T follicular helper cell (primary cell): ENCODE measurements at places on chromosomes 7 and 10.

- no peak for DNase-seq
Observed at GRCh38 chr7:105985229-105985628, 22.2 kb downstream of the CDHR3 start.

DNA sequence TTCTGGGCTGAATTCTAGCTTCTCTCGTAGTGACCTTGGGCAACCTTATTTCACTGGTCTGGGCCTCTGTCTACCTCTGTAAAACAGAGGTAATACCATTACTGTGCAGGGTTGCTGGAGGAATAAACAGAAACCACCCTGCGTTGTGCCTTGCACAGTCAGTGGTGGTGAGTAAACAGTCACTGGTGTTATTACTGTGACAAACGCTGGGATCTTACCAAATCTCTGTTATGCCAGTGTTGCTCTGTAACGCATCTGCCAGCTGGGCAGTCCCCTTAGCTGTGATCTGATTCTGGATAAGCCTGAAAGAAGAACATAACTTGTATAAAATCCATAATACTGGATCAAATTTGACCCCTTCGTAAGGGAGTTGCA is 49.4 kb downstream of the NOD1 start:
- DNase-seq: no peak

GRCh38 chr10:25257646-25258045 is 82.8 kb downstream of the GPR158 start:
- no peak for DNase-seq

DNA sequence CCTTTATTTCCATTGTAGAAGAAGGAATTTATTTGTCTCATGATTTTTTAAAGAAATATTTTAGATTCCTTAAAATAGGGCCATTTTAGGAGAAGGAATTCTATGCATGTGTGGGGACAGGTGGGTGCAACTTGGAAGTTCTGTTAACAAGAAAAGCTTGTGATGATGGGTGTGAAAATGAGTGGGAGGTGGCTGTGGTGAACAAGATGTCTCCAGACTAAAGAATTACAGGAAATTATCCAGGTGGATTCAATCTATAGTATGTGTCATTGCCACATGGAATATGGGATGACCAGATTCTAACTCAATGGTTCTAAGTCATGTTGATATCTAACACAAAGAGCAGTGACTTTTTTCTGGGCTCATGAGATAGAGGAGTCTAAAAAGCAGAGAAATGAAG is 229.6 kb upstream of the IGFBP3 start:
- no peak for DNase-seq

DNA sequence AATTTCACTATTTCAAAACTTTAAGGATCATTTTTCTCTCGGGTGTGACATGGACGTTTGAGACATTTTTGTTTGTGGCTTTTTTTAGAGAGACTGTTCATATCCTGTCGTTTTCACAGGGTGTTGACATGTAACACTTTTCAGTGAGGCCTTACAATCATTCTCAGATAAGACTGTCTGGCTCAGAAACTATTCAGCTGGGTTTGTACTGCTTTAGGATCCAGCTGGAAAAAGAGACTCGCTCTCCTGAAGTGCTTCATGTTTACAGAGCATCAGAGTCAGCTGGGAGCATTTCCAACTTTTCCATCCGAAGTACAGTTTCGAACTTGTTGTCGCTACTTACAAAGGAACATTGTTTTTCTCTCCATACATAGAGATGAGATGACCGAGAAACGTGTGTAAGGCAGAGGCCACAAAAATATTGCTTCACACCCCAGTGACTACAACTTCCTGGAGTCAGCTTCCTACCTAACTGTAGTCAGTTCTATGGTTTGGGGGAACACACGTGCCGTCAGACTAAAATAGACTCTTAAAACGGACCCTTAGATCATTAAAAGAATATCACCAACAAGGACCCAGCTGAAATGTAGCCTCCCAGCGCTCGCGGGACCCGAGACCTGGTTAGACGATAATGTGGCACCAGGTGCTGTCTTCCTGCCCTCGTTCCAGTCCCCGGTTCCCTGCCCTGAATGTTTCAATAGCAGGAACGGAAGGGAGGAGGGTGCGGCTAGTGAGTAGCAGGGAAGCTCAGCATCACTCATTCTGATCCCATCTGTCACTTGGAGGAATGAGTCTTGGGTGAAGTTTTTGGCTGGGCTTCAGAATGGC is 78.0 kb downstream of the MKI67 start:
- DNase-seq: no peak

GRCh38 chr7:29384277-29384676 is 179.4 kb upstream of the PRR15 start:
- no peak for DNase-seq

GRCh38 chr7:123131961-123132360 is 67.8 kb downstream of the SLC13A1 start:
- no peak for DNase-seq

DNA sequence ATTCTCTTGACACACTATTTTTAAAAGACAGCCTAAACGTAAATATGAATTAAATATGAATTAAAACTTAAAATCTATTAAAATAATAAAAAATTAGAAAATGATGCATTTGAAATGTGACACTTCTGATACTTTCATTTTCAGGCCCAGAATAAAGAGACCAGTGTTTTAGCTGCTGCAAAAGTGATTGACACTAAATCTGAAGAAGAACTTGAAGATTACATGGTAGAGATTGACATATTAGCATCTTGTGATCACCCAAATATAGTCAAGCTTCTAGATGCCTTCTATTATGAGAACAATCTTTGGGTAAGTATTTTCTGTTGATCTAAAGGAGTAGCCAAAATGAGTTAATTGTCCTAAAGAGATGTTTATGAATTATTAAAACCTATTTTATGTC is 23.6 kb downstream of the SLK start:
- no peak for DNase-seq

GRCh38 chr7:120600607-120601006 is 257.3 kb downstream of the TSPAN12 start:
- DNase-seq: no peak

DNA sequence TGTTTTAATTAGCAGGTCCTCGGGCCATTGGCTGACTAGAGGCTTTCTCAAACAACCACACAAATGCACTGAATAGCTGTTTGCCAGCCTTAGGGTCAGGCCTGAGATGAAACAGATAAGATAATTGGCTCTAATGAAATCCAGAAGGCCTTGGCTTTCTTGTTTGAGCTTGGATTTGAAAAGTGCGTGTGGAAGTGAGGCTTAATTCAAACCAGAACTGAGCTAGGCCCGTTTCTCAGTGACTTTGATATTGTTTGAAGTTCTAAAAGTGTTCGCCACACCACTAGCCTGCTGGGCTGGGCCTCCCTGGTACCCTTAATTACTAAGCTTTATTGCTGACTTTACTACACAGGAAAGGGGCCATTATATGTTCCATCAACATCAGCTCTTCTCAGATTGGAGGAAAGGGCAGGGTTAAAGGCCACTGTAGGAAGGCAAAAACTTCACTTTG is 270.6 kb downstream of the TWIST1 start:
- DNase-seq: no peak

GRCh38 chr7:108038986-108039385 is 36.0 kb upstream of the LAMB1 start:
- no peak for DNase-seq

- no peak for DNase-seq
Observed at GRCh38 chr10:131082991-131083481, 228.5 kb downstream of the TCERG1L start.

GRCh38 chr10:26095781-26096180 is 120.8 kb upstream of the GAD2 start:
- DNase-seq: no peak

DNA sequence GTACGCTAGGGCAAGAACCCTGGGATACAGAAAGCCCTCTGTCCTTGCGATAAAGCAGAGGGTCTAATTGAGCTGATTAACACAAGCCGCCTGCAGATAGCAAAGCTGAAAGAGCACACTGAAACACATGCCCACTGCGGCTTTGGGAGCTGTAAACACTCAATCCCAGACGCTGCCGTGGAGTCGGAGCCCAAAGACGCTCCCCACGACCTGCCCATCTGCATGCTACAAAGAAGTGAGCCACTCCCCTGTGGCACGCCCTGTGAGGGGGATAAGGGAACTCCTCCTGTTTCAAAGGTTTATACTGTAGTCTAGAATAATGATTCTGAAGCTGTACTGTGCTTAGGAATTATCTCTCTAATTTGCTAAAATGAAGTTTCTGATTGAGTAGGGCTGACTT is 985.6 kb upstream of the GHITM start:
- no peak for DNase-seq

DNA sequence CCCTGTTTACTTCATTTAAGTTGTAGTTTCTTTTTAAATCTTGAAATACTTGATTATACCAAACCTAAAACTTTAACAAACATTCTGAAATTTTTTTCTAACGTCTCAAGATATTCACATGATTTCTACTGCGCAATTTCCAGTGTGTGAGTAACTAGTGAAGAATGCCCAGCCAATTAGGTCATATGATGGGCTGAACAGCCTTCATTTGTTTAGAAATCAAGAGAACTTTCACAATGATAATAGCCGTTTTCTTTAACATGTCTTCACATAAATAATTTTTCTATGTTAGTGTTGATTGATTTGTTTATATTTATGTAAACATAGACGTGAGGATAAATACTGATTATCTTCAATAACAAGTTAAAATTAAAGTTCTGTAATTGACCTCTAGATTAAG is 21.8 kb downstream of the STAM start:
- DNase-seq: no peak

- peak; percentile 61 for DNase-seq
Observed at GRCh38 chr10:3239066-3239919, 66.7 kb upstream of the PITRM1 start.

- DNase-seq: peak; percentile 67
Observed at GRCh38 chr10:14009371-14010100, 321.2 kb downstream of the FRMD4A start.

DNA sequence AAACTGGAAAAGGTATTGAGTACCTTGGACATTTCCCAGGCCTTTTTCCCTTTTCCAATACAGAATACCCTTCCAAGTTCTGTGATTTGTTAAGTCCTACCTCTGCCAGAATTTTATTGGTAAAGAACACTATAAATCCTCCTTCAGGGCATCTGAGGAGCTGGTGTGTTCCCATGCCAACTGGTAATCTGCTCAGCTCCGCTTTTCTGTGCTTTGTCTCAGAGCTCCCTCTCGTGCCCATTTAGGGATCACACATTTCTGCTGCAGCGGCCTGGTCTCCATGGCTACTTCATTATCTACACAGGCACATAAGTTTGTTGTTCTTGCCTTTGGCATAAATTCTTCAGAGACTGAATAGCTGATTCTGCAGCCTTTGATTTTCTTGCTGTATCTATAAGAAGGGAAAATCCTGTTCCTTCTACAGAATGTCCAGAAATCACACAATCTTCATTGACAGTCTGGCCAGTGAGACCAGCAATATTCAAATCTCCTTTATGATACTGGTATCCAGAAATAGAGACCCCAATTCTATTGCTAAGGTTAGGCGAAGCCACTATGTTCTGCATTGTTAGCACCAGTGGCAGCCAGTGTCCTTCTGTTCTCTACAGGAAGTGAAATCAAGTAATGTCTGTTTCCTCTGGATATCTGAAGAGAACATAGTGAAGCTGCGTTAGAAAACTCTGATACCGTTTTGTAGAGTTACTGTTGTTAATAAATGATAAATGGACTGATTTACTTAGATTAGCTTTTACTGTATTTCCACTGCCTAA is 51.9 kb downstream of the DENND11 start:
- no peak for DNase-seq

DNA sequence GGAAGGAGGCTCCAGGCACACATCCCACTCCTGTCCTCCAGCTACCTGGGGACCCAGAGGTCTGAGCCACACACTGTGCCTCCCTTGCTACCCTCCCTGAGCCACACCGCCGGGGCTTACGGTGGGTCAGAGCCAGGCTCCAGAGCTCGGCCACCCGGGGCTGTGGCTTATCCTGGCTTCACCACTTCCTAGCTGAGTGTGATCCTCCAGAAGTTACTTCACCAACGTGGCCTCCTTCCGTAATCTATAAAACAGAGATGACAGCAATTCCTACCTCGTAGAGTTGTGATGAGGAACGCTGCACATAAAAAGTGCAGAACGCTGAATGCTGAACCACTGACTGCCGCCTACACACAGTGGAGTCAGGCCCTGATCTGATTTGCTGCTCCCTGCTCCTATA is 285.0 kb downstream of the PRPF18 start:
- DNase-seq: no peak

DNA sequence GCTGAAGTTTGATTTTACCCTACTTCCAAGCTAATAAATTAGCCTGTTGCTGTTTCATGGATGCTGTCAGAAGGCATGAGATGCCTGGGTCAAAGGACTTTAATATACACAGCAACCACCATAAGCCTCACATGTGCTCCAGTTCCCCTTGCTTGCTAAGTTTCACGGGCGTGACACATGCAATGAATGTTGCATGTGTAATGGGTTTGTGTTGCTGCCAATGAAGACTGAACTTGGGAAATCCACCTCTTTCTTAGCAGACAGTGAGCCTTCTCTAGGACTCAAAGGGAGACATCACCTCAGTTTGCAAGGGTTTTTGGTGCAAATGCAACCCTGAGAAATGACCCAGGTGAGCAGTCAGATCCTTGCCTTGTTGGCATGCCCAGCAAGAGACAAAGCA is 505.5 kb upstream of the PODXL start:
- no peak for DNase-seq

DNA sequence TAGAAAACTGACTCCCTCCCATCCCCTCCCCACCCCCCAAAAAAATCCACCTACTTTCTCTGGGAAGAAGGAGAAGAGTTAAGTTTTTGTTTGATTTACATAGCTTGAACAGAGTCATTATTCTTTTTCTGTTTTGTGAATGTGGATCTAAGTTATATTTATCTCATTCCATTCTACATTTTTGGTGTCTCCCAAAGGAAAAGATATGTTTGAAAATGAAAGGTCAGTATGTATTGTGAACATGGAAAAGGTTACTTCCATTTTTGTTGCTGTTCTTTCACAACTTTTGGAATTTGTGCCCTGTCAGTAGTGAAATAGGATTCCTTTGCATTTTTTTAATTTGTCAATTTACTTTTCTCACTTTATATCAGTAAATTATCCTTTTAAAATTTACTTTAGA is 547.9 kb downstream of the SUGCT start:
- no peak for DNase-seq

- no peak for DNase-seq
Observed at GRCh38 chr10:34570887-34571286, 244.2 kb downstream of the PARD3 start.

DNA sequence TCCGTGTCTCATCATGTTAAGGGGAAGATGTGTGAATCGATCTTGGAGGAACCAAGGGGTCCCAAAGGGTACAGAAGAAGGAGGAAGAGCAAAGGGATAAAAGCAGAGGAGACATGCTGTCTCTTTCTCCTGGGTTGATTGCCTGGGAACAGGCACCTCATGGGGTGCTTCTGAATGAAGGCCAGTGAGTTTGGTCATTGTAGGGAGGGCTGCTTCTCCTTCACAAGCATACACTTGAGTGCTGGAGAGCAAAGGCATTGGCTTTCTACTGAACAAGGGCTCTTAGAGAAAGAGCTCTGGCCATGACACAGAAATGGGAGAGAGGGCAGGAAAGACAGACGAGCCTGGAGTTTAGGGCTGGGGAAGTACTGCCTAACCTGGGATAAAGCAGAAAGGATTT is 146.7 kb upstream of the NPY start:
- DNase-seq: no peak
